Cortex of kidney (tissue), 1 donor: ENCODE measurements at places on chromosomes 4 and X.

- no peak for DNase-seq
Measured at GRCh38 chr4:59044286-59044900, 1934.2 kb upstream of the IGFBP7 start.

- DNase-seq = no peak
Measured at GRCh38 chr4:152951348-152951747, 15.2 kb downstream of the FHDC1 start.

DNA sequence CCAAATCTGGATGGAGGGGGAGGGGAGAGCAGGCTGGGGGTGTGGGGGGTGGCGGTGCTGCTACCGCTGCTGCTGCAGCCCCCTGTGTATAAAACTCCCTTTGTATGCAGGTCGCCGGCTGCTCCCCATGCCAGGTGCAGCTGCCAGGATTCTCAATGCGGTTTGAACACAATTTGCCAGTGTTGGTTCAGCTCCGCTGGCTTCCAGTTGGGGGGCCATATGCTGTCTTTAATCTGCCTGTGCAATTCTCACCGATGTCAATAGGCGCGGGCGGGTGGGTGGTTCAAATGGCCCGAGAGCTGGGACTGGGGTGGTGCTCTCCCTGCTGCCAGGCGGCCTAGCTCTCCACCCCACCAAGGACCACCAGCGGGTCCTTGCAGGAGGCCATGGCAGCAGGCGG, 257.6 kb downstream of the BCOR start:
- DNase-seq = no peak

DNA sequence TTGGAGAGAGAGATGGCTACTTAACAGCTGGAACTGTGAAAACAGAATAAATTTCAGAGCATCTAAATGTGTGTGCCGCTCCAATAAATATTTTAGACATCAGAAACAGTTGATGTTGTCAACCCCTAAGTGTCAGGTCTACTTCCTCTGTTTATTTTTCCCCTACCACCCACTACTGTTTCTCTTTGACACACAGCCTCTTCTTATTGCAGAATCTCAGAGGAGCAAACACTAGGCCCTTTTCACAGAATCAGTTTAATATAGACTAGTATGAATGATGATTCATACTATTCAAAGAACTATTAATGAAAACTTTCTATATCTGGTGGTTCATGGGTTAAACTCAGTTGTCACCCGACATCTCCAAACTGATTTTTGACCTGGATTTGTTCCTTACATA, 33.9 kb downstream of the NAA11 start:
- DNase-seq = no peak

- DNase-seq = no peak
Measured at GRCh38 chrX:148811236-148811635, 310.8 kb downstream of the AFF2 start.

DNA sequence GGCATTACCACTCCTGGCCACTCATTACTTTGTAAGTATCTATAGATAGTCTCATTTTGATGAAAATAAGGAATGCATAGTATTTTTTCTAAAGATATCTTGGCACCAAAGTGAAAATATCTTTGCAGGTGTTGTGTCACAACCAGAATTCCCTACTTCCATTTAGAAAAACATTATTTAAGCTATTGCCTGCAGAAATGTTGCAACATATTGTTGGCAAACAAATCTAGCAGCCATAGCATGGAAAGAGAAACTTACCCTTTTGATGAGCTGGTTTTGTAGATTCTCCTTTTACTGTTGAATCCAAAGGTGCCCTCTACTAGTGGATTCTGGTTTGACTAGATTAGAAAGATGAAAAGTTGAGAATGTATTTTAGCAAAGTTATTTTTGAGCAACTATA, 138.8 kb downstream of the AREG start:
- no peak for DNase-seq

DNA sequence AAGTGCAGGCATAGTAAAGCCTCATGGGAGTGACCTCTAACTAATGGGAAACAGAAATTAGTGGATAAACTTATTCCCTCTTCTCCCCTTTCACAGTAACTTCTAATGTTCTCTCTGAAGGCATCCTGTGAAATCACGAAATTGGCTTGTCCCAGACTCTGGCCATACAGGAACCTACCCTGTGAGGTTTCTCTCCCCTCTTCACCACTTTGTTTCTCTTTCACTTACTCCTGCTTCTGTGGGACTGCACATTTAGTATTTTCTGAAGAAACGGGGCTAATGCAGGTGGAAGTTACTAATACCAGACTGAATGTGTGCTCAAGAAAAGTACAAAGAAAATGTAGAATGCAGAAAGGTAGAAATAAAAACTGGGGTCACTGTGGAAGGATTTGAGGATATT, 20.0 kb downstream of the ZNF330 start:
- DNase-seq = no peak

DNA sequence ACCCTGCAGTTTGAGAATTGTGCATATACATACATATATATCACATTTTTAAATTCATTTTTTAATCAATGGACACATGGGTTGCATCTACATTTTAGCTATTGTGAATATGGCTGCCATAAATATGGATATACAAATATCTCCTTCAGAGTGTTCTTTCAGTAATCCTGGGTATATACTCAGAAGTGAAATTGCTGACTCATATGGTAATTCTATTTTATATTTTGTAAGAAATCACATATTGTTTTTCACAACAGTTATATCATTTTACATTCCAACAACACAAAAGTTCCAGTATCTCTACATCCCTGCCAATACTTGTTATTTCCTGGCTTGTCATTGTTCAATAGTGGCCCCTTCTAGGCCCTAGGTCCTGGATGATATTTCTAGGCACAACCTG, 20.6 kb upstream of the HSFX4 start:
- no peak for DNase-seq

DNA sequence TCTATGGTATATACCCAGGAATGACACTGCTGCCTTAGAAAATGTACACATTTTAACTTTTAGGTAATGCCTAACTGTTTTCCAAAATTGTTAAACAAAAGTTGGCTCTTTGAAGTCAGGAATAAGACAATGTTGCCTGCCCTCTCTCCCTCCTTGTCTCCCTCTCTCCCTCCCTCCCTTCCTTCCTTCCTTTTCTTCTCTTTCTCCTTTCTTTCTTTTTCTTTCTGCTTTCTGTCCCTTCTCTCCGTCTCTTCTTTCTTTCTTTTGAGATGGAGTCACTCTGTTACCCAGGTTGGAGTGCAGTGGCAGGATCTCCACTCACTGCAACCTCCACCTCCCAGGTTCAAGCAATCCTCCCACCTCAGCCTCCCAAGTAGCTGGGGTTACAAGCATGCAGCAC, 4.6 kb upstream of the TMA16 start:
- DNase-seq = no peak

- no peak for DNase-seq
Measured at GRCh38 chr4:47538111-47538824, 53.2 kb downstream of the ATP10D start.

DNA sequence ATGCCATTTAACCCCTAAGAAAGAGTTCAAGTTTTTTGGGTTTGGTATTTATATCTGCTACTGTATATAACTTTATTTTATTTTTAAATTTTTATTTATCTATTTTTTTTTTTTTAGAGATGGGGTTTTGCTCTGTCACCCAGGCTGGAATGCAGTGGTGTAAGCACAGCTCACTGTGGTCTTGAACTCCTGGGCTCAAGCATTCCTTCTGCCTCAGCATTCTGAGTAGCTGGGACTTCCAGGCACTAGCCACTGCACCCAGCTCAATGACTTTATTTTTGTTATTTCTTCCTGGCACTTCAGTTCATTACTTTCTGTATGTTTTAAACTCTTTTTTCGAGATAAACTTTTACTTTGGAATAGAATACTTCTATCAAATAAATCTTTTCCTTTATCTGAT, 42.4 kb upstream of the PGAM4 start:
- no peak for DNase-seq

GRCh38 chr4:142396279-142396678, 449.8 kb downstream of the INPP4B start:
- no peak for DNase-seq

- no peak for DNase-seq
Measured at GRCh38 chrX:39264023-39264422, 462.8 kb downstream of the MID1IP1 start.

GRCh38 chrX:18753631-18754030, 46.2 kb downstream of the PPEF1 start:
- no peak for DNase-seq

- no peak for DNase-seq
Measured at GRCh38 chrX:50100188-50100587, 100.6 kb downstream of the AKAP4 start.

- DNase-seq = no peak
Measured at GRCh38 chr4:129248621-129249020, 152.7 kb downstream of the C4orf33 start.

- DNase-seq = no peak
Measured at GRCh38 chr4:7790023-7790422, 149.6 kb downstream of the AFAP1 start.

- no peak for DNase-seq
Measured at GRCh38 chr4:12137575-12137974, 708.9 kb upstream of the HS3ST1 start.

- DNase-seq = no peak
Measured at GRCh38 chr4:15956179-15956850, 6.7 kb downstream of the FGFBP2 start.

- DNase-seq = no peak
Measured at GRCh38 chr4:98343626-98344025, 82.4 kb downstream of the RAP1GDS1 start.

DNA sequence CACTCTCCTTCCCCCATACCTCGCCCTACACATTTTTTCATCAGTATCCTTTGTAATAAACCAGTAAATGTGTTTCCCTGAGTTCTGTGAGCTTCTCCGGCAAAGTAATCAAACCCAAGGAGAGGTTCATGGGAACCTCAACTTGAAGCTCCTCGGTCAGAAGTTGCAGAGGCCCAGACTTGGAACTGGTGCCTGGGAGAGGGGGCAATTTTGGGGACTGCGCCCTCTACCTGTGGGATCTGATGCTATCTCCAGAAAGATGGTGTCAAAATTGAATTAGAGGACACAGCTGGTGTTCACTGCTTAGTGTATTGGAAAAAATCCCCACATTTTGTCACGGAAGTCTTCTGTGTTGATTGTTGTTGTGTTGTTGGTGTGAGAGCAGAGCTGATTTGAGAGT, 70.6 kb downstream of the ATP11C start:
- DNase-seq = no peak

- no peak for DNase-seq
Measured at GRCh38 chrX:41302370-41302769, 31.6 kb upstream of the DDX3X start.

DNA sequence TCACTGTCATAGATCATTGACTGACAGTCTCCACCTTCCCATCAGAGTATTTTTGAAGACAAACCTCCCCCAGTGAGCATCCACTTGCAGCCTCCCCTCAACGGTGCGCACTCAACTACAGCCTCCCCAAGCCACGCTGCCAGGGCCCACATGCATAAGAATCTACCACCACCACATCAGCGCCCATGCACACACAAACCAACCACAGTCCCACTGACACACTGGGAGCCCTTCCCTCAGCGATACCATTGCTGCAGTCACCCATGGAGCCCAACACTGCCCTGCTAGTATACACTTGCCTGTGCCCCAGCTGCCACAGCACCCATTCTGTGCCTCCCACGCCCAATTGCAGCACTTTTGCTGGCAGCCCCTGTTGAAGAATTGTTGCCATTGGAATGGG, 132.9 kb downstream of the CHM start:
- DNase-seq = no peak

DNA sequence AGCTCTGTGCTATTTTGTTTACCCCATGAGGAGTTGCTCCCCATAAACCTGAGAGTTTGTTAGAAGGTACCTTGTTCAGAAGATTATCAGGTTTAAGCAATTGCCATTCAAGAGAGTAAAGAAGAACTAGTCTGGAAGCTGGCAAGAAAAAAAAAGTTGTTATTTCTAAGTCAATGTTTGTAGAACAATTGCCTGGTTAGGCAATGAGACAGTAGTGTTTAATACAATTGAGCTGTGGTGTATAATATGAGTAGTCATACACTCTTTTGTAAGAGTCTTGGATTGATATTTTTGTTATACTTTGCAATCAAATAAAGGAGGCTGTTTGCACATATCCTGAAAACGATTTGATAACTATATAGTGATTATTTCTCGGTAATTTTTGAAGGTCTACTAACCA, 44.7 kb downstream of the GALNT7 start:
- DNase-seq = no peak

- no peak for DNase-seq
Measured at GRCh38 chr4:3708103-3708510, 58.1 kb upstream of the ADRA2C start.

DNA sequence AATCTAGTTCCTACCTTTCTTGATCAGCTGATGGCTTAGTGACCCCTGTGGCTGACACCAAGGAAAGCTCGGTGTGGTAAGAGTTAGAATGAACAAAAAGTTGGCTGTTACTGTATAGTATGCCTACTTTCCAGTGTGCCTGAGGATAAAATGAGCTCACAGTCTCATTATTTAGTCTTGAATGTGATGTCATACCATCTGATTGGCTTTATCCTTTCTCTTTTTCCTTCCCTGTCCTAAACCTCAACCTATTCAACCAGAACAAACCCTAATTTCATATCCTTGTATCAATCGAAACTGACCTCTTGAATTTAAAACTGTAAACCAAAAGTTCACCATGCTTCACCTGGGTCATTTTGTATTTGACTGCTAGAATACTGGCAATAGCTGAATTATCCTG, 156.4 kb downstream of the PPARGC1A start:
- DNase-seq = no peak

GRCh38 chrX:50606300-50606950, 135.8 kb upstream of the DGKK start:
- no peak for DNase-seq

GRCh38 chrX:94612140-94612539, 938.1 kb downstream of the FAM133A start:
- no peak for DNase-seq
